Daoy (cell line): ENCODE measurements at places on chromosomes 12 and 14.

DNA sequence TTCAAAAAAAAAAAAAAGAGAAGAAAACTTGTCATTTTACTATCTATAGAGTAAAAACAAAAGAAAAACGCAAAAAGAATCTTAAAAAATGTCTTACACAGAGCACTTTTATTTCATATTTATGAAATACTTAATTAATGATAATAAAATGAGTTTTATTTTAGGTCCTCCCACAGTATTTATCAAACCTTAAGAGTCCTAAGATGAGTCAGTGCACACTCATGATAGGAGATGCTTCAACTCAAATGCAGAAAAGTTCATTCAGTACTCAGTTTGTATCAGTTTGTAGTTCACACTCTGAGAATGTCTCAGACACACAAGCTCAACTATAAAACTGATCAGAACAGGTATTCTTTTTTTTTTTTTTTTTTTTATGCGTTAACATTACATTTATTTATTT, 41.7 kb downstream of the TRIM9 start:
- no peak for DNase-seq

DNA sequence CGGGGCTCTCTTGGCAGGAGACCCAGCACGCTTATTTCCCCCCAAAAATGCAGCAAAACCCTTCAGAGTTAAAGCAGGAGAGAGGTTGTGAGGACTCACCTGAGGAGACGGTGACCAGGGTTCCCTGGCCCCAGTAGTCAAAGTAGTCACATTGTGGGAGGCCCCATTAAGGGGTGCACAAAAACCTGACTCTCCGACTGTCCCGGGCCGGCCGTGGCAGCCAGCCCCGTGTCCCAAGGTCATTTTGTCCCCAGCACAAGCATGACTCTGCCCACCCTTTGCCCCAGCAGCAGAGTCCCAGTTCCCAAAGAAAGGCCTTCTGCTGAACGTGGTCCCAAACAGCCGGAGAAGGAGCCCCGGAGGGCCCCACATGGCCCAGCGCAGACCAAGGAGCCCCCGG, 337.7 kb downstream of the TMEM121 start:
- no peak for DNase-seq

- DNase-seq, result peak; percentile 47
Observed at GRCh38 chr12:53289891-53290290, 5.5 kb upstream of the PFDN5 start.

DNA sequence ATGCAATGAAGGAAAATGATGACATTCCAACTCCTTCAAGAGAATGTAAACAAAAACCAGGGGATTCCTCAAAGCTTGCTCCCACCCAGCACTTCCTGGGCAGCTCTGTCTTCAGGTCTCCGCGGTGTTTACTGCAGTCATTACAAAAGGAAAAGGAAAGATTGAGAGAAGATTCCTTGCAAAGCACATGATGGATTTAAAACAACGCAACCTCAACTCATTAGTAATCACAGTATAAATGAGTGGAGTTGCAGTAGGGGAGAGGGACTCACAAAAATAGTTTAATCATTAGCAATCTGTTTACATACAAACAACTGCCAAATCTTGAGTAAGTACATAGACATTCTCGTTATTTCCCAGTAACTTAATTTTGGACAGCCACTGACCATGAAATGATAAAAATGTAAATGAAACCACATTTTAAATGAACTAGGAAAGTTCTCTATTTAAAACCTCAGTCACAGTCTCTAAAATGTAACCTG, 49.7 kb upstream of the OVCH1 start:
- DNase-seq, result no peak

DNA sequence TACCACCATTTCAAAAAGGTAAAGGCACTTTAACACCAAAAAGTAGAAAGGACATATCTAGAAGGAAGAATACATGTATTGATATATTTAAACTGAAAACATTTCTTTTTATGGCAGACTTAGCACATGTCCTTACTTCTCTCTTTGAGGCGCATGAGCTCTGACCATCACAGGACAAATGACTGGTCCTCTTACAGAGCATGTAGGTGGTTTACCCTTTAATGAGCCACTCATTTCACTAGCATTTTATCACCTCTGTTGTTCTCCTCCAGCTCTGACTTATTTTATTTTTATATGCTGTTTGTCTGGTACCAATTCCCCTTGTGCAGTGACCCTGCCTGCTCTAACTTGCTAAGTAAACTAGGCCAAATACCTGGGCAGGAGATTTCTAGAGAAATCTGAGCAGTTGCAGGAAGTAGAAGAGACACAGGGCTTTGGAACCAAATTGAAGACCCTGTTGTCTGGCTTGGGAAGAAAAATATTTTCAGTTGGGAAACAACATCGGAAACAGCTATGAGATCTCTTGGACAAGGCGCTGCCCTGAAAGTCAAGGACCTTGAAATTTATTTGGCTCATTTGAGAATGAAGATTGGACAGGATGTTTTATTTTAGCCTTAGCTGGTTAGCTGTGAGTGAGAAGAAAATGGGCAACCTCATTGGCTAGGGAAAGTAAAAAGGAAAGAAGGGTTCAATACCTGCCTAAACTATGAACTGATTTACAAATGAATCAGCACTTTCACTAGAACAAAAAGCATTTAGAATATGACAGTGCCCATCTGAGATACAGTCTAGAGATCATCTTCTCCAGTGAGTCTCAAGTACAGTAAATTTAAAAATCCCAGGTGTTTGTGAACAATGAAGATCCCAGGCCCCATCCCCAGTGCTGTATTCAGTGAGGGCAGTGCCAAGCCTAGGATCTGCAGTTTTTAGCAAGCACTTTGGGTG, 374.4 kb downstream of the ZFP36L1 start:
- DNase-seq, result no peak

DNA sequence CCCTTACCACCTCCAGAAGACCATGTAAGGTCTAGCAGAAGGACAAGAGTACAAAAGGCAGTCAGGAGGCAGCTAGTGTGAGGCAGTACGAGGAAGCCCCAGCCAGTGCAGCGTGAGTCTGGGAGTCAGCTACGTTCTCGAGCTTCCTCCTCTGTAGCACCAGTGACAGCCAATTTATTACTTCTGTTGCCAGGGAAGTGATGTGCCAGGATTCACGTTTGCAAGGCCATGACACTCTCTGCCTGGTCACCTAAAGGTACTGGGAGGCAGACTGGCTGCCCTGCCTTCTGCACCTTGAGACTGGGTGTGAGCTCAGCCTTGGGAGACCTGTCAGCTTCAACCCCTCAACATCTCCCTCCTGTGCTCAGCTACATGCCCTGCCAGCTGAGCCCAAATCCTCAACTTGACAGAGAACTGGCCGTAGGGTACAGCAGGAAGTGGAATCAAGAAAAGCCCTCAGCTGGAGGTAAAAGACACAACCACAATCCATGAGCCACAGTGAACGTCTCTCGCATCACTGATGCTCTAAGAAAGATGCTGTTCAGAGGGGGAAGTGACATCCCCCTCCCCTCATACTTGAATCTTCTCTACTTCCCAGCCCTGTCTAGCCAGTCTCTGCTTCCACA, 182.5 kb upstream of the RGS6 start:
- DNase-seq, result peak; percentile 43

DNA sequence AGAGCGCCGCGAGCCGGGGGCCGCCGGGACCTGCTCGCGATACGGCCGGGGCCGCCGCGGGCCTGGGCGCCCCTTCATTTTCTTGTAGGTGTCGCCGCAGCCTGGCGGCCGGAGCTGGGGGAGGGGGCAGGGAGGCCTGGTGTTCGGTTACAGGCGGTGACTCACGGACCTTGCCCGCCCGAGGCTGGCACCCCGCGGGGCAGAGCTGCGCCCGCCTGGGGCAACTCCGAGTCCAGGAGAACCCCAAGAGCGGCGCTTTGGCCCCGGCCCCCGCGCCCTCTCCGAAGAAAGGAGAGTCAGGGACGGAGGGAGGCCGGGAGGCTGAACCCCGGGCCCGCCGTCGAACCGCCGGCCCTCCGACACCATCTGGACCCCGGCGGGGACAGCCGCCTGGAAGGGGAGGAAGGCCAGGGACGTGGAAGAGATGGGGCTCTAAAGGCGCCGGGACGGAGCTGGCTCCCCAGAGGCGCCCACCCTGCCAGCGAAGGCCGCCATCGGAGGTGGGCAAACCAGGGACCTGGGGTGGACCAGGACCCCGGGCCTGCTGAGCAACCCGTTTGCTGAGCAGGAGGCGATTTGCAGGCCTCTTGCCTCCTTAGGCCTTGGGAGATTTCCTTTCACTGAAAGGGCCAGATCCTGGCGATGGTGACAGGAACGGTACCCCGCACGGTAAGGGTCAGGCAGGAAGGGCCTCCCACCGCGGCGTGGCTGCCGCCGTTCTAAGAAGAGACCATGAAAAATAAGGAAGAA, 843 bp upstream of the NUAK1 start:
- peak; percentile 94 for DNase-seq
